ENCODE measurements at places on chromosomes 7 and 10. TPM values are rescaled to one million over a fixed set of nuclear protein-coding genes. Genes with fewer than 3 reads are reported as not detected.

Gene ICA1
- total RNA-seq, result 15.1 TPM

Gene PCLO
- 7.2 TPM for total RNA-seq

Gene CYP3A7
- 0.35 TPM for total RNA-seq

Gene TLL2
- total RNA-seq, result 0.53 TPM

Gene TDRD1
- 0.06 TPM for total RNA-seq

Gene ACSL5
- total RNA-seq, result 7.0 TPM
